Kidney capillary endothelial cell (primary cell): ENCODE measurements at places on chromosomes 6 and 20.
A peak's percentile ranks its signal among the peaks of the same experiment; 100 is the strongest.

DNA sequence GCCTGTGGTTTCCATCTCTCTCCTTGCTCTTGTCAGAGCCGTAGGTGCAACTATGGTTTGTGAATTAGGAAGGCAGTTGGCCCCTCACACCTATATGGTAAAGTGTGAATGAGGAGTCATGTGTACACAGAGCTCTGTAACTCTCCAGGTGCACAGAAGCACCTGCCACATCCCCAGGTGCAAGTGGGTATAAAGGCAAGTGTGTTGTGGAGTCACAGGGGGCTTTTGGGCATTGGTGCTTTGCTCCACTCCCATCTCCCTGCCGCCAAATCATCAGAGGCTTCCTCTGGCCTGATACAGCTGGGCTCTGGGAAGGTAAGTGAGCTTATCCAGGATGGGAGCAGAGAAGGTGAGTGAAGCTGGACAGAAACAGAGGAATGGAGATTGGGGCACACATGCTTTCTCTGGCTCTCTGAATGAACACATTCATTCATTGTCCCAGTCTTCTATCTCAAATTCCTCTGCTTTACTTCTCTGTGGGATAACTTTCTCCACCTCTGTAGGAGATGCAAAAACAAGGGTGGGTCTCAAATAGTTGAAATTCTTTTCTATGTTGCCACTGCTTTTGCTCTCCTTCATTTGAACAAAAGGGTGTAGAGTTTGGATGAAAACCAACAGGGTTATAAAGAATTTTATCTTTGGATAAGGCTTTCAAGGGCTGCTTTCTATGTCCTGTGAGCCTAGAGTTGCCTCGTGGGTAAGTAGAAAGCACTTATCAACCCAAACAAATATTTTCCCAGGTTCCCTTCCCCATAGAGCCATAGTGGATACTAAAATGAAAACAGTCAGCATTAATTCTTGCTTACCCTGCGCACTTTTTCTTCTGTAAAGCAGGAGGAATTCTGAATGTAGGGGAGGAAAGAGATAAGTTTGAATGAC lies 45.0 kb upstream of the RIPOR2 start:
- DNase-seq: no peak

GRCh38 chr6:119661628-119662027 lies 312.1 kb upstream of the MAN1A1 start:
- no peak for DNase-seq

DNA sequence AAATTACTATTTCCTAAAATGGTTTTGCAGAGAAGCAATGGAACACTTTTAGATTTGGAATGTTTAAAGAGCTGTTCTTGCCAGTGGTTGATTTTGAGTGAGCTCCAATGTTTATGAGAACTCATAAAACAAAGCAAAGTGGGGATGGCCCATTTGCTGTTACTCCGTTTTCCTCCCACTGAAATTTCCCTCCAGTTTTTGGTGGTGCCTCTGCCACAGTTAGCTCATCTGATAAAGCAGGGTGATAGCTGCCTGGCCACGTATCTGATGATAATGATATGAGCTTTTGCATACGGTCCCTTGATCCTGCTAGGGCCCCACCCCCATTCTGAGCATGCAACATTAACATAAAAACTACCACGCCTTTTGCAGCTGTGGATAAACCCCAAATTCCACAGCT lies 10.4 kb downstream of the CD83 start:
- DNase-seq: no peak

- DNase-seq: no peak
Measured at GRCh38 chr6:29976253-29976587, 33.9 kb downstream of the HLA-A start.

GRCh38 chr20:45935416-45936046 lies 1.0 kb downstream of the PCIF1 start:
- no peak for DNase-seq

- DNase-seq: no peak
Measured at GRCh38 chr6:55088902-55089301, 85.4 kb upstream of the HCRTR2 start.

DNA sequence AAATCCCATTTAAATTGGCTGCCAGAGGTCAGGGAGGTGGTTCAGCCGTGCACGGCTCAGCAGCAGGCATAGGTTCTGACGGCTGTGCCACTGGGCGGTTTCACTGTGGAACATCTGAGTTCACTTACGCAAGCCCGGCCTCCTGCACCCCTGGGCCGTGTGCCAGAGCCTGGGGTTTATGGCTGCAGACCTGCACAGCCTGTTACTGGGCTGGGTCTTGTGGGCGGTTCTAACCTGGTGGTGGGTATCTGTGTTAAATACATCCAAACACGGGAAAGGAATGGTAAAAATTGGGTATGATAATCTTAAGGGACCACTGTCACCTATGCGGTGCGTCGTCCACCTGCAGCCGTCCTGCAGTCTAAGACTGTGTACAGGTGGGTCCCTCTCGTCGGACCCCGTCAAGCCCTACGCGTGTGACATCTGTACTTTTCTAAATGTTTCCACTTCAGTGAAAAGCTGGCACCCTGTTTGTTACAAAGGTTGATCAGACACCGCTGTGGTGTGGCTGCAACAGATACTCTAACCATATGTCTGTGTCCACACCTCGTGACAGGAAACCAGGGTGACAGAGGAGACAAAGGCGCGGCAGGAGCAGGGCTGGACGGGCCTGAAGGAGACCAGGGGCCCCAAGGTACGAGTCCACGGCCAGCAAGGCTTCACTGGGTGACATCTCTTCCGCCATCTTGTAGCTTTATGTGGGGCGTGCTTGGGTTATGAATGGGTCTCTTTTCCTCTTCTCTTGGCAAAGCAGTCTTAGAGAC lies 21.5 kb downstream of the COL9A3 start:
- DNase-seq: no peak

- peak; percentile 76 for DNase-seq
Measured at GRCh38 chr6:142946181-142946923, 1.4 kb upstream of the HIVEP2 start.

- DNase-seq: no peak
Measured at GRCh38 chr6:41153451-41153850, 696 bp downstream of the TREML1 start.

- peak; percentile 97 for DNase-seq
Measured at GRCh38 chr6:111985202-111985731, 68.6 kb upstream of the CCN6 start.

- peak; percentile 16 for DNase-seq
Measured at GRCh38 chr20:25623225-25623735, 534 bp downstream of the NANP start.

- peak; percentile 78 for DNase-seq
Measured at GRCh38 chr6:125780540-125781313, 10.0 kb upstream of the NCOA7 start.

- DNase-seq: peak; percentile 57
Measured at GRCh38 chr20:32761831-32762753, at the start of gene DNMT3B. DNMT3B (plus strand) TSS chr20:32762385; CDS start chr20:32780324, 17,939 bp downstream.

GRCh38 chr6:92404281-92404680 lies 1015.1 kb downstream of the EPHA7 start:
- no peak for DNase-seq

- DNase-seq: no peak
Measured at GRCh38 chr6:111162504-111162903, 75.2 kb downstream of the SLC16A10 start.

GRCh38 chr6:105348897-105349296 lies 54.0 kb downstream of the PREP start:
- DNase-seq: no peak

DNA sequence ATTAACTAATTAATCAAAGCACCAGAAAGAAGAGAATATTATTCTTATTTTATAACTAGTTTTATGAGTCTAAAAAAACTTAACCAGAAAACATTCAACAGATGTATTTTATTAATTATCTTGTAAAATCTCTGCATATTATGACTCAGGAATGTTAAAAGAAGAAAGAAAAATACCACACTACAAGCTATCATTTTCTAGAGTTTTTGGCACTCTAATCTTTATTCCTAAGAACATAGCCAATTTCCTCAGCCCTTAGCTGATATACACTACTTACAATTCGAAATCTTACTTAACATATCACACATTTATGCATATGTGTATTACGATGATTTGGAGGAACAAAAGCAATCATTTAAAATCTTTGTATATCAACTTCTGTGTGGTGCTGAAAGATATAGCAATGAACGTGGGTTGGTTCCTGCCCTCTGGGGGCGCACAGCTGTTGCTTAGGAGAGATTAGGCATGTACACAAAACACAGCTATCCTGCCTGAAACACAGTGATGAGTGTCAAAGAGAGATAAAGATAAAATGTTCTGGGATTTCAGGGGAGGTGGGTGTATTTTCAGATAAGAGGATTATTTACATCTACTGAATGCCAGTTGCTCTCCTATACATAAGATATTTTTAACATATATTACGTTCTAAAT lies 404.5 kb downstream of the SYNE1 start:
- no peak for DNase-seq

DNA sequence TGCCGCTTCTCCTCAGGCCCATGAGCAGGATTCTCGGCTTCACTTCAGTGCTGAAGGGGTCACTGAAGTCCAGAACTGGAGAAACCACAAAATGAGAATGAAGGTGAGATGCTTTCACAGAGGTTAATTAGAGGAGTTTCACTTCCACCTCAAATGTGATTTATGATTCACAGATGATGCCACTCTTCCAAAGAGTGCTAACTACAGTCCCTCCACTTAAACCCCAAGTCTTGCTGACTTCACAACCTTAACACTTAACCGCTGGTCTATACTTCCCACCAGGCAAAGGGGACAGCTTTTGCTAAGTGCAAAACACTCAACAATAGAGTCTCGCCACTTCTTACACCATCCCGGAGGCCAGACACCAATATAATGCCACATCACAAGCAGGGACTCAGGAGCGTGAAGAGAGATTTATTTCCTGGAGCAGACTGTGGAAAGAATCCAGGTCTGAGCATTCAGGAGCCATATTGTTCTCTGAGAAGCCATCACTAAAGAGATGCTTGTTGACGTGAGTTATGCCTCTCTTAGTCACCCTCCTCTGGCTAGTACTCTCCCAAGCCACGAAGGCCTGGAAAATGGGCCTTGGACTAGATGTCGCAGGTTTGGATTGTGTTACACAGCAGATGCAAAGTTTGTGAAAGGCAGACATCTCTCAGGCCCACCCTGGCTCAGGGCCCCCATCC lies 24.4 kb downstream of the RRAGD start:
- no peak for DNase-seq

GRCh38 chr6:111750753-111751673 lies 122.2 kb downstream of the FYN start:
- no peak for DNase-seq

DNA sequence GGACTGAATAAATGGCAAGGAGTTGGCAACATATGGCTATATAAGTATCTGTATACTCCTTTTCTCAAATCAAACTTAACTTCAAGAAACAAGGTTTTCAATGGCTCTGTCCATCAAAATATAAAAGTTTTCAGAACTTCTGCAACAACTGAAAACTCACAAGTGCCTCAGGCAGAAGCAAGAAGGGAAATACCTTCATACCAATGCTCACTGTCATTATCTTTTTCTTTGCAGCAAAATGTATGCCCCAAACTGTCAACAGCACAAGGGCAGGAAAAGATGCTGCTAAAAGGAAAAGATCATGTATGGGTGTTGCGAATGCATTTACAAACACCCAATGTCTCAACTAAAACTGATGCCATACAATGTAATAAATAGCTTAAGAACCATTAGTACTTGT lies 45.9 kb downstream of the PTPRK start:
- DNase-seq: no peak

DNA sequence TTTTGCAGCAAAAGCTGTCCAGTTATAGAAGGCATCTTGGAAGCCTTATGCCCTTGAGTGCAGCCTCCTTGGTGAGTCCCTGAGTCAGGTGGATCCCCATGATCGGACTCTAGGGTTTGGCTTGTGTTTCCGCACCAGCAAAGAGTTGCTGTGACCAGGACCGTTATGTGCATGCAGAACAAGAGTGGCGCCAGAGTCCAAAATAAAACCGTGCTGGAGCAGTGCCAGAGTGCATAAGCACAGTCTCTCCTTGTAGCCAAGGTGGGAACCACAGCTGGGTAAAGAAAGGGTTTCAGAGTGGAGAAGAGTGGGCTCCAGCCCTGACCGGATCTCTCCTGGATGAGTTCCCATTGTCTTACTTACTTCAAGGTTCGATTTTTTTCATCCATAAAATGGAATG lies 58.6 kb downstream of the FOXA2 start:
- DNase-seq: no peak

GRCh38 chr6:37052027-37052628 lies 46.7 kb downstream of the FGD2 start:
- DNase-seq: no peak

DNA sequence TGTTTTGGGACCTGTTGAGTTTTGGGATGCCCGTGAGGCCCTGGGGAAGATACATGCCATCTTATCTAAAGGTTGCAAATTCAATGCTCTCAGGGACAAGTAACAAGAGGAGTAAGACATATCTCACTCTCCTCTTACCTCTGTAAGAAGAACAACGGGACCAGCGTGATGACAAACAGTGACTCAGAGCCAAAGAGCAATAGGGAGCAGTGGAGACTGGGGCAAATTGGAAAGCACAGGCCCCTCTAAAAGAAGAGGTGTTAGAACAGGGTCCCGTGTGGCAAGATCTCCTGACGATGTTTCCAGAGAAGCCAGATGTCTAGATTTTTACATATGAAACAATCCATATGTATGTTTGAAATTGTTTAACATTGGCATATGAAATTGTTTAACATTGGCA lies 11.6 kb downstream of the TP53RK start:
- DNase-seq: no peak

- DNase-seq: no peak
Measured at GRCh38 chr6:135826236-135826804, 25.2 kb upstream of the PDE7B start.

DNA sequence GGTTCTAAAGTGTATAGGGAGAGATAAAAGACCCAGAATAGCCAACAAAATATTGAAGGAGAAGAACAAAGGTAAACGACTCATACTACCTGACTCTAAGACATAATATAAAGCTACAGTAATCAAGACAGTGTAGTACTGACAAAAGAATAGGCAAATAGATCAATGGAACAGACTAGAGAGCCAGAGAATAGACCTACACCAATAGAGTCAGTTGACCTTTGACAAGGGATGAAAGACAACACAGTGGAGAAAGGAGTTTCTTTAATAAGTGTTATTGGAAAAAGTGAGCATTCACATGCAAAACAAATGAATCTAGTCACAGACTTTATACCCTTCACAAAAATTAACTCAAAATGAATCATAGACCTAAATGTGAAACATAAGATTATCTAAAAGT lies 96.4 kb downstream of the ISM1 start:
- DNase-seq: no peak

DNA sequence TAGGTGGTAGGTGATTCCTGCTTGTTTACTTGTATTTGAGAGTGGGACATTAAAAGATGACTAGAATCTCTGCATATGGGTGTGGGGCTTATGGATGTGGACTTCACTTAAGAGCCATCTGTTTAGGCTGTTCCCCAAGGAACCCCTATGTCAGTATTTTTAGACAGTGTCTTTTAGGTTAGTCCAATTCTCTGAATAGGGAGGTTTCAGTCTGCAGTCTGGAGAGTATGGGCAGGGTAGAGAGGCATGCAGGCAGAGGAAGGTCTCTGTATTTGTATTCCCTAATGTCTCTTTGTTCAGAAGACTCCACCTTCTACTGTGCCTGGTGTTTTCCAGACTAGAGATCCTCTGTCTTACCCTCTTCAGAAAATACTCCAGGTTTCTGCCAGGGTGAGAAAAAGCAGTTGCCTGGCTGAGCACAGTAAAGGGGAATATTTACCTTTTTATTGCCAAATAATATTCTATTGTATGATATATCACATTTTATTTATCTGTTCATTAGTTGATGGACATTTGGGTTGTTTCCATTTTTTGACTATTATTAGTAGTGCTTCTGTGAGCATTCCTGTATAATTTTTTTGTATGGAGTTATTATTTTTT lies 19.1 kb downstream of the SLX4IP start:
- no peak for DNase-seq

GRCh38 chr20:57664476-57664875 lies 44.2 kb upstream of the ZBP1 start:
- DNase-seq: no peak

GRCh38 chr6:100988391-100988984 lies 107.4 kb upstream of the ASCC3 start:
- no peak for DNase-seq
